ENCODE measurements at places on chromosomes 1 and 21.

GRCh38 chr1:1462318-1462966 is 9.1 kb upstream of the ATAD3B start:
- peak; percentile 21 for DNase-seq

- DNase-seq = no peak
Measured at GRCh38 chr1:245651093-245651492, 496.3 kb downstream of the KIF26B start.

- no peak for DNase-seq
Measured at GRCh38 chr1:183571678-183572268, 18.5 kb downstream of the NCF2 start.

- DNase-seq = peak; percentile 15
Measured at GRCh38 chr21:33026878-33027400, 1.2 kb downstream of the OLIG2 start.
